ENCODE measurements at places on chromosomes 5 and 9.
A peak's percentile ranks its signal among the peaks of the same experiment; 100 is the strongest.

DNA sequence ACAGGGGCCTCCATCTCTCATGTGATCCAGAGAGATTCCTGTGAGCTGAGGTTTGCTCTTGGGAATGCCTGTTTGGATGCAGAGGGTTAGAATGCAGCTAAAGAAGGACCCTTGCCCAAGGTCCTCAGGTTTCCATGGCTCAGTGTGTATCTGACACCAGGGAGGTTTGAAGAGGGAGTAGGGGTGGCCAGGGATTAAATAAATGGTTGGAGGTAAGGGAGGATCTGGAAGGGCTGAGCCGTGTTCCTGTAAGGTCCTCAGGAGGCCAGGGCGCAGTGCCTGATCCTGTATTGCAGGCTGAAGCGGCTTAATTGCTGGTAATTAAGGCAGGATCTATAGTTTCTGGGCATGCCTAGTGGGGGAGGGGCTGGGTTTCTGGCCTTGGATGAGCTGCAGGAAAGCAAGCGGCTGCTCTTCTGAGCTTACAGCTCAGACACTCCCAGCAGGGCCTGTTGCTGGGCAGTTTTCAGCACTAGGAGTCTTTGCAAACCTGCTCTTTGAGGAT, 41.5 kb upstream of the MAP1B start:
- DNase-seq, result peak; percentile 32

GRCh38 chr9:1231998-1232919, 182.1 kb downstream of the DMRT2 start:
- no peak for DNase-seq

GRCh38 chr9:89175828-89176261, 2.8 kb downstream of the SHC3 start:
- no peak for DNase-seq

DNA sequence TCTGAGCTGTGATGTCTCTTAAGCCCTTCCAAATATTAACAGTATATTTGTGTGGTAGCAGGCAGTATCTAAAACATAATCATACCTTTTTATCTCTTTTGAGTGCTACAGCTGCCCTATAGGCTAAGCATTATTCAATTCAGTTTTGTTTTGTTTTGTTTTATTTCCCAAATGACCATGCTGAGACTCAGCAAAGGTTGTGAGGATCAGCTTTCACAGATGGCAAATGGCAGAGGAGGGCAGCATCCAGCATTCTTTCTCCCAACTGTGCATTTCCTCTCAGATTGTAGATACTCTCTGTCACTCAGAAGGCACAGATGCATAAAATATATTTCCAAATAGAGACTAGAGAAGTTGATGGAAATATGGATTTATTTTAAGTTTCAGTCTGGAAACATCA, 90.7 kb downstream of the DAPK1 start:
- no peak for DNase-seq

DNA sequence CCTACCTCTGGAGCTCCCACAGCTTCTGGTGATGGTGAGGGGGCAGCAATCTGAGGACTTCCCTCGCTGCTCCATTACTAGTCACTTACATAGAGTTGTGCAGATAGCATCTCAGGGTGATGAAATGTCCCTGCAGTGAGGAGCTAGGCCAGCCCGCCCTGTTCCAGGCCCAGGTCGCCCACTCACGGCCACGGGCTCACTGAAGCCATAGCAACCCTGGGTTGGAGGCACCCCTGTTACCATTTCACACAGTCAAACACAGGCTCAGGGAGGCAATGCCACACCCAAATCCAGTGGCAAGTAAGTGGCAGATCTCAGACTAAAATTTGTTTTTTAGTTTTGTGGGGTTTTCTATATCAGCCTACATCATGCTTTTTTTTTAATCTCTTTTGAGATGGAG, 19.6 kb downstream of the SH2D3C start:
- no peak for DNase-seq

- no peak for DNase-seq
Measured at GRCh38 chr9:92003308-92004044, 53.4 kb upstream of the ROR2 start.

DNA sequence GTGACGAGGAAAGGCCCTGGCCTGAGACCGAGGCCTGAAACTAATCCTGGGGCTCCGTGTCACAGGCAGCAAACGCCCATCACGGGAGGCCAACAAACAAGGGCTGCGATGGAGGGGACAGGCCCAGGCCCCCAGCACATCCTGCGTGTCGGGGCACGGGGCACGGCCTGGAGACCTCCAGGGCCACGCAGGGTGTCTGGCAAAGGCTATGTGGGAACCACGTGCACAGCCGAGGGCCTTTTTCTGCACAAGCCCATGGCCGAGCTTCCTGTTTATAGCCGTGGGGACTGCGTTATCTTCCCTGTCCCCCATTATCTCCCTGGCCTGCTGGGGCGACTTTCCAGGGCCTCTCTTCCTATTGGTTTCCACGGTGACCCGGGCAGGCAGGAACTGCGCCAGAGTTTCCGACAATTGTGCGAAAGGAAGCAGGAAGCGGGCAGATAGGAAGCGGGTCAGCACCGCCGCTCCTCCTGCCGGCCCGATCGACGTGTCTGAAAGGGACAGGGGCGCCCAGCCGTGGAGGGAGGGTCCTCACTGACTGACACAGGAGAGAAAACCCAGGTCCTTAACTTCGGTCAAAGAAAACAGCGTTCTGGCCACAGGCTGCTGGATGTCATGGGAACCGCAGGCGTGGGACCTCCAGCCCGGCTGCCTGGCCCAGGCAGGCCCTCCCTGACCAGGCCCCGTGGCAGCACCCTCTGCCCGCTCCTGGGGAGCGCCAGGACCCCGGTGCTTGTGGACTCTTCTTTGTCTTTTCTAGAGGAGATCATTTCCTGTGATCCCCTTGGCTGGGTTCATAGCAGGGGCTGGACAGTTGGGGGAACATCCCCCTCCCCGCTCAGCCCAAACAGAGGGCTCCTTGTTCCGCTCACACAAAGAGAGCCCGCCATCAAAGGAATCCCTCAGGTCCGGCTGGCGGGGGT, 29.1 kb upstream of the SEC16A start:
- no peak for DNase-seq

DNA sequence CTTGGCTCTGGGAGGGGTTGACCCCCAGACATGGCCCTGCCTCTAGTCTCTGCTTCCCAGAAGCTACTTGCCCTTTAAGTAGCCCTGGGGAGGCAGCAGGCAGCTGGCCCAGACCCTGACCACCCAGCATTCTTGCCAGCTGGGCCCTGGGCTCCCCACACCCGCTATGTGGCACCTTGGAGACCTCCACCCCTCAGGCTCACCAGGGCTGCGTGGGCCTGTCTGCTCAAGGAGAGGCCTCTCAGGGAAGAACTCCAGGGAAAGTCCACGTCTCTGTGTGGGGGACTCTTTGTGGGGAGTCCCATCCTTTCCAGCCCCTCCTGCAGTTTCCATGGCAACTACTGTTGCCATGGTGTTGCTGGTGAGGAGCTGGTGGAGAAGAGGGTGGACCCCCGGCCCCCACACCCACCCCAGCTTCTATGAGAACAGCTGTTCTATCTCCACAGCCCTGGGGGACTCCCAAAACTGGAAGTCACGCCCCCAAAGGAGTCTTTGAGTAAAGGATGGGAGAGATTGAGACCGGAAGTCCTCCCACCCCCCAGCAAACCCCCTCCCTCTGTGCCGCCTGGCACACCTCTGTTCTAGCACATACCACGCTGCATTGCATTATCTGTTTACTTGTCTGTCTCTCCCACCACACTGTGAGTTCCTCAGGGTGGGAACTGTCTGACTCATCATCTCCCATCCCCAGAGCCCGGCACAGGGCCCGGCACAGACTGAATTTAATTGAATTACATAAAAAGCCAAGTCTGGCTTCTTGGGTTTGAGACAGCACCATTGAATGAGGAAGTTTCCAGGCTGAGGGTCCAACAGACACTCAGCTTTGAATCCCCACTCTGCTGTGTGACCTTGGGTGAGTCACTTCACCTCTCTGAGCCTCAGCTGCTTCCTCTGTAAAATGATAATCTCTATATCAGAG, 12.6 kb downstream of the DNM1 start:
- DNase-seq, result peak; percentile 22

GRCh38 chr5:159362220-159362619, 31.9 kb upstream of the IL12B start:
- no peak for DNase-seq

GRCh38 chr9:135505406-135506187, 5.1 kb downstream of the MRPS2 start:
- DNase-seq, result no peak

Data from non-pigmented ciliary epithelial cell (primary cell).